SJSA1 (cell line): ENCODE measurements at places on chromosomes 1 and 21. TPM values are rescaled to one million over a fixed set of nuclear protein-coding genes. Genes with fewer than 3 reads are reported as not detected.

DNA sequence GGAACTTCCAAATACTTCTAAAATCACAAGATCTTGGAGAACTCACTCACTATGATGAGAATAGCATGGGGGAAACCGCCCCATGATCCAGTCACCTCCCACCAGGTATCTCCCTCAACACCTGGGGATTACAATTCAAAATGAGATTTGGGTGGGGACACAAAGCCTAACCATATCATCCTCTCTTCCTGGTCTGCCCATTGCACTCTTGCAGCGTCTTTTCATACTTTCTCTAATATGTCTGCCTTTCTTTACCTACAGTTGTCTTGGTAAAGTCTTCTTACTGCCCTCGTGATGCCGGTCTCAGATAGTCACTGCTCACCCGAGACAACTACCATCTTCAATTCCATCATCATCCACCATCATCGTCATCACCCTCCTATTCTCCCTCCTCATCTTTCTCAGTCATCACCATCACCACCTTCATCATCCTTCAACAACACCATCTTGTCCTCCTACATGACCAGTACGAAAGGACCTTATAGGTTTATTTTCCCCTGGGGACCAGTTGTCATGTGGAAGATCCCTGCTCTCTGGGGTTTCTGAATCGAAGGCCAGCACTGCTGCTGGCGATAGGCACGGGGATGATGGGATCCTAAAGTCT is 58.5 kb upstream of the CASZ1 start:
- DNase-seq = no peak

DNA sequence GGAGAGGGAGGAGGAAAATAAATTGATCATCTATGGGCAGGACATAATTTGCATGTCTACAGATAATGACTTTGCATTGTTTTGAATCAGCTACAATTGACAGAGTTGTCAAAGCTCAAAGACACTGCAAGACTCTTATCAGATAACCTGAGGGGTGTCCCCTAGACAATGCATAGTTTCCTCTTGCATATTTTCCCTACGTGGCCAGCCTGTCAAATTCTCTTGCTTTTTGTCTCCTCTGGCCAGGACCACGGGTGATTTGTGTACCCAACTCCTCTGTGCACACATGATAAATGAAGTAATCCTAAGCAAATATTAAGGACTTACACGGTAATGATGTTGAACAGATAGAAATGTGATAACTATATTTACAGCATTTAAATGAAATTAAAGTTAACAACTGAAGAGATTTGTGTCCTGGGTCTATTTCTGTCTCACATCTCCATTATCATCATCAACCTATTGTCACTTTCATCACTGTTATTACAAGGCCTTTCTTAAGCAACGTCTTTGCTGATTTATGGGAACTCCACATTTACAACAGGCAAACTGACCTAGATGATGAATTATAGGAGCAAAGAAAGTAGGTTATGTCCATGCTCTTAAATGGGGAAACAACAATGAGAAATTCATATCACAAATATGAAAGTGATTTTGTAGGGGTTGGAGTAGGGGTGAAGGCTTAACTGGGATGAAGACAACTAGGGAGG is 18.8 kb downstream of the BATF3 start:
- no peak for DNase-seq

DNA sequence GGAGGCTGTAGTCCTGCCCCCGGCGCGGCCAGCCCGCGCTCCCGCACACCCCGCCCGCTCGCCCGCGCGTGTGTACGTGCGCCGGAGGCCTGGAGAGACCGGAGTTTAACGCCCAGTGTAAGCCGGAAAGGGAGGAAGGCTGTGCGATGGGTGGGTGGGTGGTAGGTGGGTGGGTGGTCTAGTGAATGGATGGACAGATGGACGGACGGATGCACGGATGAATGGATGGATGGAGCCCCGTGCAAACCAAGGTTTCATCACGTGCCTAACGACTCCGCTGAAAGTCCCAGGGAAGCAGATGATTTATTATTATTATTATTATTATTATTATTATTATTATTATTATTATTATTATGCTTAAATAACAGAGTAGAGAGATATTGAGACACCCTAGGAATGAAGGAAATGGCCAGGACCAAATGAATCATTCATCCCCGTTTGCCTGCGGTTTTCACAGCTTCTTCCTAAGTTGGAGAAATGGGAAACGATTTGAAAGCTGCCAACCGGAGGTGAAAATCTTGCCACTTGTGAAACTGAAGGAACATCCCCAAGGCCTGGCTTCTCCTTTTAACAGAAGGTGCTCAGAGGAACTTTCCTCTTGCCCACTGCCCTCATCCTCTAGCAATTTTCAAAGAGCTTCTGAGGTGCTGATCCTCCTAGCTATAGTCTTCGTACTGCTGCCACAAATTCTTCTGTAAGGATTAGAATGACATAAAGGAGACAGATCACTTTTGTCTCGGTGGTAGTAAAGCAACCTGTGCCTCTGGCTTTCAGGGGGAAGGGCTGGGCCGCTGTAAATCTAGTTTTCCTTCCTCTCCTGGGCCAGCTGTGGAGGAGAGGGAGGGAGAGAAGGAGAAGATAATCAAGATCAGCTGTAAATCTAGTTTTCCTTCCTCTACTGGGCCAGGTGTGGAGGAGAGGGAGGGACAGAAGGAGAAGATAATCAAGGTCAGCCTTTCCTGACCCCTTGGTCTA is 648 bp upstream of the RGS7 start:
- DNase-seq = no peak

DNA sequence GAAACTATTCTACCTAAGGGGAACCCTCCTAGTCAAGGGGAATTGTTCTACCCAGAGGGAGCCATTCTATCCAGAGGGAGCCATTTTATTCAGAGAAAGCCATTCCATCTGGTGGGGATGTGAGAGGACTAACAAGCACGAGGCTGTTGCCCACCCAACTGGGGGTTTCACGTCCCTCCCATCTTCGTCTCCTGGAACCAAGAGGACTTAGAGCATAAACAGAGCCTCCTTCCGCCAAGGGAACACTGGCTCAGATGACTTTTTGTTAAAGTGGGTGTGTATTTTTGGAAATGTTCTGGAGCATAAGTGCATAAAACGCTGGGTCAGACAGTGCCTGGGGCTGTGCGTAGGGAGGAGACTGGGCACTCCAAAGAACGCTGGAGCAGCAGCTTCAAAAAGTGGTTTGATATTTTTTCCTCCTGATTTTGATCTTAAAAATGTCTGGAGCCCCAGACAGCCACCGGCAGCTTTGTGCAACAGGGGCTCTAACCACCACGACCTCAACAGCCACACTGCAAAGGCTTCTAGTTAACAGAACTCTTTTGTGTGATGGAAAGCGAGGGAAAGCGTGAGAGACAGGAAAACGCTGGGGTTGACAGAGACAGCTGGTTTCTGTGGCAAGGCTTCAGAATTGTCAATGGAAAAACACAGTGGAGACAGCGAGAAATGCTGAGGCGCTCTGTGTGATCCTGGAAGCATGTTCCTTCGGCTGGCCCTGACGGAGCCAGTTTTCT is 363.6 kb upstream of the CAMK1G start:
- no peak for DNase-seq

DNA sequence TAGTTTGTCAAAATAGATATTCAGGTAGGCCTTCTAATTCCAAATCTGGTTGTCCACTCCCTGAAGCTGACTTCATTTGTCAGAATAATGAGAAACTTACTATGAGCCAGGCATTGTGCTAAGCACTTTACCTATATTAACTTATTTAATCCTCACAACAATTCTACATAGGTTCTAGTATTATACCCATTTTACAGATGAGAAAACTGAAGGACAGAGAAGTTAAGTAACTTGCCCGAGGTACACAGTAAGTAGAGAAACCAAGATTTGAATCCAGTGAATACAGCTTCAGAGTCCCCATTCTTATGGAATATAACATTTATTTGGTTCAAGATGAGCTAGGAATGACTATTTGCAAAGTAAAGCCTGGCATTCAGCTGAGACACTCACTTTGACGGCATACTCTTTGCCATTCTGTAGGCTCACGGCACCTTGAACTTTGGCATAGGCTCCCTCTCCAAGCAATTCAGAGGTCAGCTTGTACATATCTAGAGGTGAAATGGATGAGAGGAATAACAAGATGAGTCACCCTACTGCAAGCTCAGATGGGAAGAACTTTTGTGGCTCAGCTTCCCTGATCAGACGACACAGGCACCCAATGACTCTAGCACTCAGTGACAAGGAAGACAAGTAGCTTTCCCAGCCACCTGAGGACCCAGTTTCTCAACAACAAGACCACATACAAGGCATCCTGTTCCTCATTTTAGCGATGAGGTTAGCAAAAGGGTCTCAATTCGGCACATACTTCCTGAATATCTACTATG is 23.7 kb downstream of the MKNK1 start:
- no peak for DNase-seq

DNA sequence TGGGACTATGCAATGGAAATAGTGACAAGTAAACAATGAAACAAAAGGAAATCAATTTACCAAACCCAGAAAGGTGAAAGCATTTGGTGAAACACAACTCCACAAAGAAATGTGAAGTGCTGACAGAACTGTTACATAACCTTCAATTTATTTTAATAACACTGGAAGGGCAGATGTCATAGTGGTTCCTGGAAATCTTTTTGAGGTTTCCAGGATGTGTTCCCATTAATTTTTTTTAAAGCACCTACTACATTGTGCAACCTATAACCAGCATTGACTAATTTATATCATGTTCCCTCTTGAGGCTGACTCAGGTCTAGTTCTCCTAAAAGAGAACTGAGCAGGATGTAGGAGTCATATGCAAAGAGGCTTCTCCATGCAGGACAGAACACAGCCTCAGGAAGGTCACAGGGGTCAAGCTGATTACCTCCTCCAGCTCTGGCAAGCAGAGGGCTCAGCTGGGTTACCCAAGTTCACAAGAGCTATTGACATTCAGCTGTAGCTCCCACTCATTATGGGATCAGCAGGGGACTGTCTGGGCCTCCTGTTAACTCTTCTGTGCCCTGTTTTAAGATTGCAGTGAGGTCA is 157.1 kb upstream of the NRIP1 start:
- DNase-seq = no peak

GRCh38 chr1:27564710-27565649 is 39.0 kb downstream of the AHDC1 start:
- DNase-seq = no peak

- DNase-seq = no peak
Measured at GRCh38 chr1:54502342-54502741, 45.7 kb upstream of the ACOT11 start.

GRCh38 chr1:172939475-172939874 is 111.3 kb downstream of the TNFSF18 start:
- no peak for DNase-seq

- no peak for DNase-seq
Measured at GRCh38 chr1:119673171-119673940, 25.3 kb upstream of the ZNF697 start.

DNA sequence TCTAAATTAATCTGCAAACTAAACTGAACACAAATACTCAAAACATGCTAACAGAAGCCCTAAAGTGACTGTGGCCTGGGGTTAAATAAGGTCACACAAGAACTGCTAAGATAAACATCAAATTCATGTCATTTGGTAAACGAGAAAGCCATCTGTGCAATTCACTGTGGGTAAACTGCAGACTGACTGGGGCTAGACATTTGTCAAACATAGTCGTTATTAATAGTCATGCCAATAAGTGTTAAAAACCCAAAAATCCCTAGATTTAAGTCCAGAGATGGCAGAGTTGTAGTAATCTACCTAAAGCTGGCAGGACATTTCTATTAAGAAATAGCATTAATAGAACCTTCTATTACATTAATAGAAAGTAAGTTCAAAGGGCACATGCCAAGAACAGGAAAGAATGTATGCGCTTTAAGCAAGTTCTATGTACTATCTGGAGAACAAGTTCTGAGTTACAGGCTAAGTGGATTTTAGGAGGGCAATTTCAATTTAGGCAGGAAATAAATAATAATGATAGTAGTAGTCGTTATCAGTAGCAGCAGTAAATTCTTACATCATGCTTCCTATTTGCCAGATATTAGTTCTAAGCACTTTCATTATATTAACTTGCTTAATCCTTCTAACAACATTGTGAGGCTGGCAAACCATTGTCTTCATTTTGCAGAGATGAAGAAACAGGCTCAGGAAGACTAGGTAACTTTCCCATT is 8.6 kb downstream of the EDEM3 start:
- no peak for DNase-seq

GRCh38 chr1:57874418-57874877 is 450.6 kb upstream of the DAB1 start:
- no peak for DNase-seq

GRCh38 chr1:162407539-162407938 is 4.4 kb downstream of the SH2D1B start:
- no peak for DNase-seq

GRCh38 chr21:29717659-29718058 is 222.1 kb downstream of the GRIK1 start:
- DNase-seq = no peak

GRCh38 chr1:154849645-154850131 is 20.4 kb downstream of the KCNN3 start:
- no peak for DNase-seq

GRCh38 chr1:119083479-119083878 is 57.0 kb downstream of the WARS2 start:
- DNase-seq = no peak

DNA sequence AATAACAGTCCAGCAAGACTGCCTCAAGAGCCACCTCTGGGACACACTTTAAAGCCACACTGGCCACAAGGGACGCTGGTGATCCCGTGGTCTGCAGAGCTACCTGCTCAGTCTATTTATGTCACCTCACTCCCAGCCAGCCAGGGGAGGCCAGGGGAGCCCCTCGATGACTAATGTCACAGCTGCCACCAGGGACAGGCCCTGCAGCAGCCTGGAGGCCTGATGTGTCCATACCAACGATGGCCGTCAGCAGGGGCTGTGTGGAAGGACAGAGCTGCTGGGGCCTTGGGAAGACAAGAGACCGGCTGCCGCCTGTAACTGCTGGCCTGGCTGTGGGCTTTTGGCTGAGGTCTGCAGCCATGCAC is 71.0 kb downstream of the SIK1 start:
- no peak for DNase-seq

DNA sequence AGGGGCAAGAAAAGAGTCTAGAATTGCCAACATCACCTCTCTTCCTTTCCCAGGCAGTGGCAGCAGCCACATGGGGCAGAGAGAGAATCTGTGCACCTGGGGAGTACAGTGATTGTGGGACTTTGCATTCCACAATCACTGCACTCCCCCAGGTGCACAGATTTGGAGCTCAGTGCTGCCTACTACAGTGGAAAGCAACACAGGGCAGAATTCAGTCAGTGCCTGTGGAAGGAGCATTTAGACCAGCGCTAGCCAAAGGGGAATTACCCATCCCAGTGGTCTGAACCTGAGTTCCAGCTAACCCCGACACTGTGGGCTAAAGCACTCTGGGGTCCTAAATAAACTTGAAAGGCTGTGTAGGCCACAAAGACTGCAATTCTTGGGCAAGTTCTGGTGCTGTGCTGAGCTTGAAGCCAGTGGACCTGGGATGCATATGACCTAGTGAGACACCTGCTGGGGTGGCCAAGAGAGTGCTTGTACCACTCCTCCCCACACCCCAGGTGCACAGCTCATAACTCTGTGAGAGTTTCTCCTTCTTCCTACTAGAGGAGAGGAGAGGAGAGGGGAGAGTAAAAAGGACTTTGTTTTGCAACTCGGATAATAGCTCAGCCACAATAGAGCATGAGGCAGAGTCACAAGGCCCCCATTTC is 50.3 kb downstream of the NUP210L start:
- DNase-seq = no peak

- no peak for DNase-seq
Measured at GRCh38 chr1:183636783-183637182, 1.2 kb upstream of the ARPC5 start.

The SLC35D1 gene
- 13.9 and 22.2 TPM in 2 replicates for total RNA-seq

The FAM89A gene
- total RNA-seq = 36.7 and 39.5 TPM in 2 replicates

The MSH4 gene
- total RNA-seq = 0.13 TPM in 1 of 2 replicates, not detected in the other

The ADCY10 gene
- not detected in 2 replicates for total RNA-seq

The KCNK2 gene
- total RNA-seq = not detected in 2 replicates

The S100A1 gene
- 0.32 TPM in 1 of 2 replicates, not detected in the other for total RNA-seq

The PRXL2B gene
- 15.2 and 16.4 TPM in 2 replicates for total RNA-seq

The KMO gene
- total RNA-seq = 0.08 TPM in 1 of 2 replicates, not detected in the other

The SLC41A1 gene
- total RNA-seq = 17.2 and 21.0 TPM in 2 replicates

The RAB29 gene
- 18.1 and 25.6 TPM in 2 replicates for total RNA-seq
